ENCODE measurements at places on chromosomes 3 and 15.

- no peak for DNase-seq
These were observed 11.9 kb downstream of the ARL8B start for GRCh38 chr3:5134019-5134391.

- no peak for DNase-seq
These were observed 1.8 kb downstream of the ANPEP start for GRCh38 chr15:89812847-89813320.

DNA sequence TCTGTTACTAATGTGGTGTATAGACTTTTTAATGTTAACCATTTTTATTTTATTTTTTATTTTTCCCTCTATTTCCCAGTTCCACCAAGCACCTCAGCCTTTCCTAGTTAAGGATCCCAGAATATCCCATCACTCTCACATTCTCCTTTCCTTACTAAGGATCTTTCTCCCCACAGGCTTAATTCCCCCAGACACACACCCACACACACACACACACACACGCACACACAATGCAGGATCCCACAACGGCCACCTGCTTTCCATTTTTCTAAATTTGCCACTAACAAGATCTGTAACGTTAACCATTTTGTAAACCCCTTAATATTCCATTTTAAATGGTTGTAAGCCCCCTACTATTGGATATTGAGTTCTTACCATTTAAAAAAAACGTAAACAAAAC is 404.1 kb downstream of the ZIC1 start:
- DNase-seq, result no peak

GRCh38 chr15:63843901-63844317 is 10.2 kb upstream of the HERC1 start:
- no peak for DNase-seq

DNA sequence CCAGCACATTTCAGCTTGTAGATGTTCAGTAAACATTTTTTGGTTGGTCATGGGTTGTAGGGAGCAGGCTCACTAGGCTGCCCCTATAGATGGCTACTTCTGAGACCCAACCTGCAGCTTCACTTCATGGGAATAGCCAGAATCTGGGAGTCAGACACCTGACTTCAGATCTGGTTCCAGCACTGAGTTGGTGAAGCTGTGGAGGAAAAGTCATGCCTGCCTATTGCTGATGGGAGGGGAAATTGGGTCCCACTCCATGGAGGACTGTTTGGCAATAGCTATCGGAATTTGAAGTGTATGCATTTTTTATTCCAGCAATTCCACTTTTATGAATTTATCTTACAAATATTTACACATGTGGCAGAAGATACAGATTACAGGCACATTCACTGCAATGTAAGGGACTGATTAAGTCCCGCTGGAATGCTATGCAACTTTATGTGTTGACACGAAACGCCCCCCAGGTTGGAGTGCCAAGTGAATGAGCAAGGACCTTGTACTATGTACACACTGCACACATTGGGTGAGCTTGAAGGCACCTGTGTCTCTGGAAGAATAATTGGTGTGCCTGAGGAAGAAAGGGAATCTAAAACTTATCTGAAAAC is 7.8 kb upstream of the CCR1 start:
- no peak for DNase-seq
